ENCODE measurements at places on chromosomes 6 and 20.
A peak's percentile ranks its signal among the peaks of the same experiment; 100 is the strongest.

GRCh38 chr6:134256862-134257261 lies 61.0 kb downstream of the SGK1 start:
- no peak for DNase-seq

DNA sequence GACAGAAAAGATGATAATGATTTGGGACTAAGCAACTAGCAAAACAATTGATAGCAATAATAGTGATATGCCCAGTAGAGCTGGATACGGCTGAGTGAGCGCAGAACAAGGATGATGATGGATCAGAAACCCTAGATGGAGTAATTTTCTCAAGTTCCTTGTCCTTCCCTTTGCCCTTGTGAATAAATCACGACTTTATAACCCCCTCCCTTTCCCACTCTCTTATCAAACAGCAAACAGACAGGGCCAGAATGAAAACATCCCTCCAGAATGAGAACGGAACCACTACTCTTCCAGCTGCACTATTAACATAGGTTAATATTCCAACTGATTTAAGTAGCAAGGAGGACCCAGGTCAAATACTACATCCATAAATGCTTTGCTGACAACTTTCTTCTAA lies 1.3 kb upstream of the MTFR2 start:
- DNase-seq = no peak

- no peak for DNase-seq
These were observed 3.1 kb upstream of the PCNA start for GRCh38 chr20:5122873-5123260.

- DNase-seq = no peak
These were observed 8.0 kb upstream of the PMEPA1 start for GRCh38 chr20:57717797-57718196.

GRCh38 chr6:3918469-3918868 lies 69.3 kb downstream of the FAM50B start:
- no peak for DNase-seq

DNA sequence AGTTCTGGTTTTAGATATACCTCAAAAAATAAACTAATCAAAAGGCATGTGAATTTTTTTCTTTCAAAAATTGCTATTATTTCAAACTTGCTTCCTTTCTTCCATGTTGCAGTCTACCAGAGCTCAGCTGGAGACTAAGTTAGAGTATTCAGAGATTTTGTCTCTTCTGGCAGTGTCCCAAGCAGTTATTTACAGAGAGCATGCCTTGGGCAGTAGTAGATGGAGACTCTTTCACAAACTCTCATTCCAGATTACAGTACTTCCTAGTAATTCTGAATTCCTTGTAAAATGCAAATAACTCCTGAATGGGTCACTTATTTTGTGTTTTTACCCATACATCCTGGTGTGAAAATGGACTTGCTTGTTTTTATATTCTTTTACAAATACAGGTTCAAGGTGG lies 703.4 kb downstream of the EPHA7 start:
- no peak for DNase-seq

DNA sequence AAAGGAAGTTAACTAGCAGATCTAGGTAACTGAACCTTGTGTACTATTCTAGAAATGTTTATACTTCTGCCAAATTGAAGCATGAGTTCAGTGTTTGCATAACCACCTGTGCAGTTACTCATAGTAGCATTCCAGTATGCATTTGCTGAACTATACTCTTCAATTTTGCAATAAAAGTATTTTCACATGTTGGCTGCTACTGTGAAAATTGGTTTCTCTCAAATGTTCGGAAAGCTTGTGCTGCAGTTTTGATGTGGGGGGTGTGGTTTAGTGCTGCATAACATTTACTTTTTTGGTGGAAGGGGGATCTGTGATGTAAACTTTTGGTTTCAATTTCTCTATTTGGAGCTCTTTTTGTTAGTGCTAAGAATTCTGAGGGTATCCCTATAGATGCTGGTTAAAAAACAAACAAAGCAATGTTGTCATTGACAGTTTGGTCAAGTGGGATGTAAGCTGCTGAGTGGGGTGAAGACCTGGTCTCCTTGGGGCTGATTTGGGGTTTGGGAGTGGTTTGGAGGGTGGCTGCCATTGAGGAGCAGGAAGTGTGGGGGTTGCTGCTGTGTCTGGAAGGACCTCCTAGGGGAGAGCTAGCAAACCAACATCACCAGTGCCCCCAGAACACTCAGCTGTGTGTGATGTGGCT lies 87.8 kb downstream of the CARMIL1 start:
- DNase-seq = no peak

- DNase-seq = no peak
These were observed 534.4 kb upstream of the CHD6 start for GRCh38 chr20:42152575-42152974.

DNA sequence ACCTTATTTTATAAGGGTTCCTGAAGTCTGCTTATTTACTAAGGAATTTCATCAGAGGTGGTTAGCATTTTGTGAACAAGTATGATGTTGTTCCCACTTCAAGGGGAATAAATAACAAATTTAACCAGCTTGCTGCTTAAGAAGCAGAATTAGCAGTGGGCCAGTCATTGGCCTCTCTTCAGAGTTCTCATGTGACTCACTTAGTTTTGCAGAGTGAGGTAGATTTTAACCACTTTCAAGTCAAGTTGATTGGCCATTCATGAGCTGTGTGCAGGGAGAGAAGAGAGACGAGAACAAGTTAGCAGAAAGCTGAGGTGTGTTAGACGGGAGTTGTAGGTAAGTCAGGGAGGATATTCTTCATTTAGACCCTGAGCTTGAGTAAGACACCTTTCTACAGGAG lies 18.1 kb downstream of the TOP1 start:
- no peak for DNase-seq

- DNase-seq = no peak
These were observed 155.5 kb upstream of the AKAP12 start for GRCh38 chr6:151084275-151084674.

- no peak for DNase-seq
These were observed 480.9 kb upstream of the NOX3 start for GRCh38 chr6:155936551-155936950.

DNA sequence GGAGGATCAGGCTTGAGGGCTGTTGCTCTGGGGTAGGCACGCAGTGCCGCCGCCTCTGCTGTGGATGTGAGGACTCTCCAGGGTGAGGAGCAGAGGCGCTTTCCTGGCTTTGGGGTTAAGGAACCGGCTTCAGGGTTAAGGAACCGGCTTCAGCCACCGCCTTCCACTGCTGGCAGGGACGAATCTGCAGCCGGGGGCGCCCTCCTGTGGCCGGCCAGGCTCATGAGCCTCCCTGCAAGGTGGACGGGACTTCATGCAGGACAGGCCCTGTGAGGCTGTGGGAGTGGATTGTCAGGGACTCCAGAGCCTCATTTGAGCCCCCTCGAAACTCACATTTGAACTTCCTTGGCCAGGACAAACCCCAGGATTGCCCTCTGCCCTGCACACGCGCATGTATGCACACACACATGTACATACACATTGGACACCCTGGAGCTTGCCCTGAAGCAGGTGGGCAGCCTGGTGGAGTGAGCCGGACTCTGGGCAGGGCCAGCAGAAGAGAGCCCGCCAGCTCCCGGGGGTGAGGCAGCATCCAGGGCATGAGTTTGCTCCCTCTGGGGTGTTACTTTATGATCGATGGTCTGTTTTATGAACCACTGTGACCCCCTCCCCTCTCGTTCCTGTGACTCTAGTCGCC lies 146.9 kb downstream of the PHACTR3 start:
- DNase-seq = peak; percentile 76

- peak; percentile 53 for DNase-seq
These were observed 7.1 kb upstream of the AFDN start for GRCh38 chr6:167819576-167819975.

DNA sequence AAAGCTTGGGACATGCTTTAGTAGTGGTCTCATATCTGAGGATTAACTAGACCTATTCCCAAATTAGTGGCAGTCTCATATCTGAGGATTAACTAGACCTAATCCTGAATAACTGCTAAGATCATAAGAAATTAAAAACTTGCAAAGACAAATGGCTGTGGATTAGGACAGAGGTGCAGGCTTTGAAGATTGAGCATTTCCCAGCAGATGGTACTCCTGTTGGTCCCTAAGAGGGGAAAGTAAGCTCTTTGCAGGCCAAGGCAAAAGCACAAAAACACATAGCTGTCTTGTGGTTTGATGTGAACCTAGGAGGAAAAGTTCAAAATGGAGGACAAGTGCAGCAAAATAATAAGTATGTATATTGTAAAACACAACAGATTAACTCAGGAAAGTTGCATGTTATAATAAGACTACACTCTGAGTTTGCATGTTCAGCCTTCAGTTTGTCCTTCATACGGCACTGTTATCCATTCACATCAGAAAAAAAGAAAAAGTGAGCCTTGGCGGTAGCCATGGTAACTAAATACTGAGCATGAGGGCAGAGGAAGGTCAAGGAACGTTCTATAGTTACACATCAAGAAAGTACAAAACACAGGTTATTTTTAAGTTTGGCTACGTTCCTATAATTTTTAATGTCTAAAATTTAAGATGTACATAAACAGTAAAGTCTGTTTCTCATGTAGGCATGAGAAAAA lies 62.8 kb downstream of the FILIP1 start:
- no peak for DNase-seq

GRCh38 chr20:8425016-8425415 lies 292.9 kb downstream of the PLCB1 start:
- DNase-seq = no peak

GRCh38 chr6:16229700-16230099 lies 8.7 kb upstream of the GMPR start:
- peak; percentile 25 for DNase-seq

DNA sequence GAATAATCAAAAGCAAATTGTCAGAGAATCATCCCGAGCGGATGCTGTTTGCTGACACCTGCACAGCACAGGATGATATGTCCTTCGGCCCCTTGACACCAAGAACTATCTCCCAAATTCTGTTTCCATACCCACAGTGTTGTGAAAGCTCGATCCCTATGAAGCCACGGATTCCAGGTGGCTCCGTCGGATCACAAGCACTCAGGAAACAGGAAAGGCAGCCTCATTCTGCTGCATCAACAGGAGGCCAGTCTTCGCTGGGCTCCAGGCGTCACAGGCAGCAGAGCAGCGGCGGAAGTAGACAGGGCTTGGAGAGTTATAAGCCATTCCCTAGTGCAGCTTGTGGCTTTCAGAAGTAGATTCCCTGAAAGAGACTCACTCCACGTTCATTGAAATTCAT lies 342.3 kb downstream of the C6orf118 start:
- DNase-seq = no peak

DNA sequence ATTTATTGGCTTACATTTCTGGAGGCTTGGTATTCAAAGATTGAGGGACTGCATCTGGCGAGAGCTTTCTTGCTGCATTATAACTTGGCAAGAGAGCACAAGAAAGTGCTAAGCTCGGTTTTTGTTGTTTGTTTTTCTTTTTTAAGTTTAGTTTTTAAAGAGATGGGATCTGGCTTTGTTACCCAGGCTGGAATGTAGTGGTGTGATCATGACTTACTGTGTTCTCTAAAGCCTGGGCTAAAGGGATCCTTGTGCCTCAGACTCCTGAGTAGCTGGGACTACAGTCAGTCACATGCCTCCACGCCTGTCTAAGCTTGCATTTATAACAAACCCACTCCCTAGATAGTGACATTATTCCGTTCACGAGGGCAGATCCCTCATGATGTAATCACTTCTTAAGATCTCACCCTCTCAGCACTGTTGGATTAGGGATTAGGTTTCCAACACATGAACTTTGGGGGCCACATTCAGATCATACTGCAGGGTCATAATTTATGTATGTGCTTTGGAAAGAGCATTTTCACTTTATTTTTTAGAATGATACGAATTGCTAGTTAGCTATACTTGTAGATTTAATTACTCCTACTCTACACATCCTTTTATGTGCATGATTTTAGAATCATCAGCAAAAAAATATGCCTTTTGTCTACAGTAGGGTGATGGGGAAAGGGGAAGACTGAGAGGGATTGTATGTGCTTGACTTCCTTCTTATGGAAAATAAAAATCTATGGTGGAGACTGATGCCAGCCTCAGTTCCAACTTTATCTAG lies 167.8 kb downstream of the JARID2 start:
- no peak for DNase-seq

DNA sequence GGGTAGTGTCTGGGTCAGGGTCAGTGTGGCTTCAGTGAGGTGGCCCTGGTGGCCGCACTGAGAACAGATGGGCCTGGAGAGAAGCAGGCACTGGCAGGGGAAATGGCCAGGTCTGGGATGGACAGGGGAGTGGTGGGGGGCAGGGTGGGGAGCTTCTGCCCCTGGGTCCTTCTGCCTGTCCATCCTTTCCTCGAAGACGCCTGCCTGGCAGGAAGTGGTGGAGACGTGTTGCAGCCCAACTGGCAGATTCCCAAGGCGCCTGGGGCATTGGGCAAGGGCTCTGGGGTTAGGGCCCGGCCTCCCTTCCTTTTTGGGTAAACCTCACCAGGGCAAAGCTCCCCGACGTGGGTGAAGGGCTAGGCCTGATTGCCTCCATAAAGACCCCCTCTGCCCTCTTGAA lies 10.4 kb downstream of the SRC start:
- no peak for DNase-seq

- peak; percentile 81 for DNase-seq
These were observed 97.4 kb downstream of the OR2B2 start for GRCh38 chr6:27814665-27815424.

GRCh38 chr20:41003143-41003935 lies 25.3 kb upstream of the TOP1 start:
- no peak for DNase-seq

- DNase-seq = no peak
These were observed 575 bp upstream of the CNR1 start for GRCh38 chr6:88166493-88167351.

- DNase-seq = no peak
These were observed 12.5 kb downstream of the OTOR start for GRCh38 chr20:16760431-16761304.

DNA sequence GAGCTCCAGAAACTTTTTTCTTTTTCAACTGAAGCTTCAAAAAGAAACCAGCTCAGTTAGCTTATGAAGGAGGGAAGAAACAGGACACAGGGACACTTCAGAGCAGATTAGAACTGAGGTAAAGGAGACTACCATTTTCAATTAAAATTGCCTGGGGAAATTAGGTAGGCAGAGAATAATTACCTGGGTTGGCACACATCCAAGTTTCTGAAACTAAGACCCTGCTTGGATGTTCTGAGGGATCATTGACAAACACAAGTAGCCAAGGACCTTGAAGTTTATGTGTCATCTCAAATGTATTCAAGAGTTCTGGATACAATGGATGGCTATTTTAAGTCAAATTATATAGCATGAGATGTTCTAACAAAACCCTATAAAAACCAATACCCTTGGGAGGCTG lies 137.6 kb downstream of the PLCB4 start:
- DNase-seq = no peak

DNA sequence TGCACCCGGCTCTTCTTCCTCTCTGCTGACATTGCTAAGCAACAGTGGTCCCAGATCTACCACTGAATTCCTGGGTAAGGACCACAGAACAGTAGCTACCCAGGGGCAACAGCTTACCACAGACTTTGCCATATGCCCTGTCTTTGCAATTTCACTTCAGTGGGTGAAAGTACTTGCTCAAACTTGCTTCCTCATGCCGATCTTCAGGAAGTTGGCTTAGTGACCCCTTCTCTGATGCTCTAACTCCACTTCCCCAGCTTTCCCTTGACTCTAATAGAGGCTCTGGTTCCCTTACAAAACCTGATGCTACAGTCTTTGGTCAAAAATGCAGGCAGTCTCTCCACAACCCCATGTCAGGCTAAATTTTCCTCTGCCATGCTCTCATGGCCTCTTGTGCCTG lies 3.3 kb upstream of the TAAR5 start:
- DNase-seq = no peak

- no peak for DNase-seq
These were observed 64.4 kb downstream of the SULF2 start for GRCh38 chr20:47720636-47721427.
